ENCODE measurements at places on chromosomes 3 and 15.

GRCh38 chr3:43344520-43344919, 58.2 kb downstream of the SNRK start:
- no peak for DNase-seq

GRCh38 chr3:138544546-138544945, 49.5 kb downstream of the CEP70 start:
- no peak for DNase-seq

GRCh38 chr3:15206662-15207576, 873 bp downstream of the CAPN7 start:
- DNase-seq: peak; percentile 10

DNA sequence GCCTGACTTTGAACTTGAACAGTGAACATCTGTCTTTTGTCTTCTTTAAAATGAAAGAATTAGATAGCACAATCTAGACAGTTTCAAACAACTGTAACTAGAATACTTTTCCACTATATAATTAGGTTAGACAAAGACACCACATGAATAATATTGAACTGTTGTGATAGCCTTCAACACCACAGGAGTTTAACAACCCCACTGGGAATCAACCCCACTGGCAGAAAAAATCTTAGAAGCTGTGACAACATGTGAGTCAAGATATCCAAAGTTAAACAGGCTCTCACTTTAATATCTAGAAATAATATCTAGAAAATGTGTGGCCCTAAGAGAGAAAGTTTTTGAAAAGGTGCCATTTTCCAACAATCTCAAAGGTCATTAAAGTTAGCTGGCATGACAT, 64.4 kb upstream of the PRICKLE2 start:
- DNase-seq: no peak

DNA sequence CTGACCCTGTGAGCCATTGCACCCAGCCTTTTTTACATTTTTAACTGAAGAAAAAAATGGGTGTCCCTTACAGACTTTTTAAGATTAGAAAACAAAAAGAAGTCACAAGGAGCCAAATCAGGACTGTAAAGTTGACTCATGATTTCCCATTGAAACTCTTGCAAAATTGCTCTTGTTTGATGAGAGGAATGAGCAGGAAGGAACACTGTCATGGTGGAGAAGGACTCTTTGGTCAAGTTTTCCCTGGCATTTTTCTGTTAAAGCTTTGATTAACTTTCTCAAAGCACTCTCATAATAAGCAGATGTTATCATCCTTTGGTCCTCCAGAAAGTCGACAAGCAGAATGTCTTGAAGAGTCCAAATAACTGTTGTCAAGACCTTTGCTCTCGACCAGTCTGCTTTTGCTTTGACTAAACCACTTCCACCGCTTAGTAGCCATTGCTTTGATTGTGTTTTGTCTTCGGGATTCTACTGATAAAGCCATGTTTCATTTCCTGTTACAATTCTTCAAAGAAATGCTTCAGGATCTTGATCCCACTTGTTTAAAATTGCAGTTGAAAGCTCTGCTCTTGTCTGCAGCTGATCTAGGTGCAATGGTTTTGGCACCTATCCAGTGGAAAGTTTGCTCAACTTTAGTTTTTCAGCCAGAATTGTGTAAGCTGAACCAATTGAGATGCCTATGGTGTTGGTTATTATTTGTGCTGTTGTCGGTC, 369.4 kb downstream of the MAGI1 start:
- no peak for DNase-seq
